ENCODE measurements at places on chromosomes 5 and 9.

- ATAC-seq, result no peak
These were observed 38.3 kb downstream of the ZDHHC21 start for GRCh38 chr9:14654932-14655331.

DNA sequence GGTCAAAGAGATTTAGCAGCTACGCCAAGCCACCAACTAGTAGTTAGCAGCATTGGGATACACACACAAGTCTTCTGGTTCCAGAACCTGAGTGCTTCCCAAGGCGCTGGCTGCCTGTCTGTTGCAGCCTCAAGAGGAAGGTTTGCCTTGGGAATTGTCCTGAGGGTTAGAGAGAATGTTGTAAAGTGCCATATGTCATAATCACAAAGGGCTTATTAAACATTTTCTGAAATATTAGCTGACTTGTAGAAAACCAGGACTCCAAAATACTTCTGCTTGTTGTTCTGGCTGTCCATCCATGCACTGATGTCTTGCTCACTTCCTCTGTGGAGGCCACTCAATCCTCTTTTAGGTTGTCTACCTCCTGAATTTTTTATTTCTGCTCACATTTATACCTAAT lies 46.3 kb downstream of the SLC36A1 start:
- ATAC-seq, result no peak

DNA sequence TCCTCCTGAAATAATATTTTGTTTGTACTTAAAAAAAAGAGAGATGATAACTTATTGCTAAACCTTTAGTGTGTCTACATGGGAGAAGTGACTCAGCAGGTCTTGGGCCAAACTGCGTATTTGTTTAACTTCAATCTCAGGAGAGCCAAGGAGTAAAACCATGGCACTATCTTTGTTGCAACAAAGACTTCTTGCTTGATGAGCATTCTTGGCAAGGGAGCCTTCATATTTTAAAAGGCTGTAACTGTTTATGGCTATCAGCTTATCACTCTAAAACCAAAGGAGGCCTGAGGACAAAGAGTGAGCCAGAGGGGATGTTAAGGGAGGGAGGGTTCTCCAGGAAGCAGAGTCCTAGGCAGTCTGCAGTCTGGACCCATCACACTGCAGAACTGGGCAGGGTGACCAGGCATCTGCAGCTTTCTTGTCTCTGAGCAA lies 216.2 kb upstream of the S1PR3 start:
- ATAC-seq, result no peak

DNA sequence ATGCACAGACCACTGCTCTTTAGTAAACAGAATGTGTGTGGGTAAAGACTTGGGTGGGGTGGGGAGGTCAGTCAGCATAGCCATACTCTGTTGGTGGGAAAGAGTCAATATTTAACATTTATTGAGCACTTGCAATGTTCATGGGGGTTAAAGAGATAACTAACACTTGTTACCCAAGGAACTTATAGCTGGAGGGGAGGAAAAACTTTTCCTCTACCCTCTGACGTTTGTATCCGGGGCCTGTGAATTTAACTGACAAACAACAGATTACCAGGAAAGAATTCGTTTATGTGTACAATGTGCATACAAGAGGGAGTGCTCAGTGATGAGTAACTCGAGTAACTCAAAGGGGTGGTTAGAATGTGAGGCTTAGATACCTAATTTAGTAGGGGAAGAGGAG lies 6.8 kb upstream of the CLINT1 start:
- ATAC-seq, result no peak

DNA sequence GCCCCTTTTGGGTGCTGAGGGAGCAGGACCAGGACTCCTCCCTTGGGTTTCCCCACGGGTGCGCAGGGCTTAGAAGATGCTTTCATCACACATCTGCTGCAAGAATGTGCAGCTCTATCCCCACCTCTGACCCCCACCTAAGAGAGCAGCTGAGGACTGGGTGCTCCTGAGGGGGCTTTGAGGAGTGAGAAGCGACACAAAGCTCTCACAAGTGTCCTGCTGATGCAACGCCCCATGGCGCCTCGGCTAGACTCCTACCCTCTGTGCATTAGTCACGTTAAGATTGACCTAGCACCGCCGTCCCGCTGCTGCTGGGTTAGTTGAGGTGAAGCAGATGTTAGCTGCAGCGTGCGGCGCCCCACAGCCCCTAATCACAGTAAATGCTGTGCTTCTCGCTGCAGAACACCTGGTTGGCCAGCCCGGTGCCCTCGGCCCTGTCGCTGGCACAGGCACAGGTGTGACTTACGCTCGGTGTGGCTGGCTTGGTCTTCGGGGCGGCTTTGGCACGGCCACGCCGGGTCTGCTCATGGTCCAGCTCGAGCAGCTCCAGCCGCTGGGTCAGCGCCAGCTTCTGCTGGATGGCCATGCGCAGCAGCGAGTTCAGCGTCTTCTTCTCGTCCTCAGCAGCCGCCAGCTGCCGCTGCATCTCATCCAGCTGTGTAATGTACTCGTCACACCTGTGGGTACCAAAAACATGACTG lies 45.0 kb upstream of the IPPK start:
- ATAC-seq, result no peak

- ATAC-seq, result no peak
These were observed 4.4 kb upstream of the OR2S2 start for GRCh38 chr9:35962126-35962906.
